ENCODE measurements at places on chromosomes 13 and 19.

- no peak for DNase-seq
These were observed 75.9 kb downstream of the FRY start for GRCh38 chr13:32107474-32107873.

DNA sequence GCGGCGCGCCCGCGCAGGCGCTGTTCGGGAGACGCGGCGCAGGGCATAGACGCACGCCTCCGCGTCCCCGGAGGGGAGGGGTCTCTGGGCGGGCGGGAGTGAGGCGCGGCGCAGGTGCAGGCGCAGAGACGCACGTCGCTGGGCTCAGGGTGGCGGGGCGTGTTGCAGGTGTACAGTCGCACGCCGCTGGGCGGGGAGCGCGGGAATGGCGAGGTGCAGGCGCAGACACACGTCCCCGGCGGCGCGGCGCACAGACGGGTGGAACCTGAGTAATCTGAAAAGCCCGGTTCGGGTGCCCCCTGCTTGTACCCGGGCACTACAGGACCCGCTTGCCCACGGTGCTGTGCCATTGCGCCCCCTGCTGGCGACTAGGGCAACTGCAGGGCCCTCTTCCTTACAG, 44.7 kb downstream of the PLPP2 start:
- DNase-seq, result peak; percentile 45

GRCh38 chr19:35549174-35549788, 3.9 kb downstream of the TMEM147 start:
- DNase-seq, result peak; percentile 50

- no peak for DNase-seq
These were observed 5.0 kb downstream of the FOSB start for GRCh38 chr19:45472563-45473366.

- DNase-seq, result no peak
These were observed 66.3 kb downstream of the ZIC5 start for GRCh38 chr13:99905224-99905623.
